ENCODE measurements at places on chromosomes 5 and 9.

DNA sequence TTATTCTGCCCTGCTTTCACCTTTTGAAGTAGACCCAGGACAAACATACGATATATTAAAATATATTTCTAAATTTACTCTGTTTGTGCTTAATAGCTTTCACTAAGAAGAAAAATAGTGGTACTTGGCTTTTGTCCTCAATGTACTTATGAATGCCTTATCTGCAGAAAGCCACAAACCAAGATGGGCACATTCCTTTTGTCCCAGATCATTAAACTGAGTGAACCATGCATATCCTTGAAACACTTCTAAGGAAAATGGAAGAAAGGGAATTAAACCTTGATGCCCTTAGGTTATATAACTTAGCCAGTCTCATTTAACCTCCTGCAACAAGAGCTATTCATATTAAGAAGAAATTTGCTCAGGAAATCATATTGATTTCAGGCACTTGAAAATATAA is 553.8 kb upstream of the CDH9 start:
- DNase-seq, result no peak

DNA sequence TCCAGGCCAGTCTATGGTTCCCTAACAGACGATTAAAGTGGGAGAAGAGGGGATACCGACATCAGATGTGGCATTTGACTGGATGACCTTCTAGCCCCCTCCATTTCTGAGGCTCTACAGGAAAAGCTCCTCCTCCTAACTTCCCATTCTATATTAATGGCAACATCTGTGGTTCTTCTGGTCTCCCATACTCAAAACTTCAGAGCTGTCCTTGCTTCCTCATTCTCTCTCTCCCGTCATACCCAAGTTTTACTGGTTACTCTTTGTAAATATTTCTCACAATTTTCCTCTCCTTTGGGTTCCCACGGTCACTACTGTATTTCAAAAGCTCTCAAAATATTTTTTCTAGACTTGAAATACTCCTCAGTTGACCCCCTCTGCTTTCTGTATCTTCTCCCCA is 36.0 kb upstream of the IL7R start:
- DNase-seq, result no peak

- DNase-seq, result no peak
These were observed 83.3 kb downstream of the GTF3C4 start for GRCh38 chr9:132753593-132753880.

DNA sequence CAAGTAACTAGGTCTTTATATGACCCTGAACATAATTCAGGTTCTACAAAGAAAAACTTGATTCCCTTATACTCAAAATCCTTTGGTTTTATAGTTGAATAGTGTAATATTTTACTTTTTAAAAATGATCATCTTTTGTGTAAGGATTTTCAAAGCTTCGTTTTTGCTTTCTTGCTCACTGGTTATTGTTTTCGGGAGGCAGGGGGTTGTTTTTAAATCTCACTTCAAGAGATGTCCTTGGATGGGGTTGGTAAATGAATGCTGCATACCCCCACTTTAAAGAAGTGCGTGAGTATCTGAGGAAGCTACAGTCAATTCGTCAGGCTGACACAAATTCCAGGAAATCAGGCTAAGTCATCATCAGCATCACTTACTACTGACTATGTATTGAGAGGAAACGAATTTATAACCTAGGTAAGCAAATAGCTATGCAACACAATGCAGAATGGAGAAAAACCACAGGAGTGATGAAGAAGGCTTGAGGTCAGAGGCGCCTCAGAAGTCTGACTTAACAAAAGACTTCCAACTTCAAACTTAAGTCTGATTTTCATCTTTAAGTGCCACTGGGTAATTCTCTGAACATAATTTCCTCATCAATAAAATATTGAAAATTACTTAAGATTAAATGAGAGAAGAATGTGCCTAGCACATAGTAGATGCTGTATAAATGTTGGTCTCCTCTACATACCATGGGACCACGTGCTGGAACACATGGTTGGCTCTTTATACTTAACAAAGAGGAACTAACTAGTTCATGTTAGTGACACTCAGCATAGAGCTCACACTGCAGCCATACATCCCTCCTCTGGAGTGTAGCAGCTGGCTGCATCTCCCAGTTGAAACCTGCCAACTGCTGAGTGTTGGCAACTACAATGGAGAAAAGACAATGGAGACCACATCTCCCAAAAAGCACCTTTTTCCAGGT is 106.0 kb upstream of the KIF2A start:
- DNase-seq, result no peak

Measured in NCI-H1417 (cell line).